ENCODE measurements at places on chromosomes 3 and 15.

DNA sequence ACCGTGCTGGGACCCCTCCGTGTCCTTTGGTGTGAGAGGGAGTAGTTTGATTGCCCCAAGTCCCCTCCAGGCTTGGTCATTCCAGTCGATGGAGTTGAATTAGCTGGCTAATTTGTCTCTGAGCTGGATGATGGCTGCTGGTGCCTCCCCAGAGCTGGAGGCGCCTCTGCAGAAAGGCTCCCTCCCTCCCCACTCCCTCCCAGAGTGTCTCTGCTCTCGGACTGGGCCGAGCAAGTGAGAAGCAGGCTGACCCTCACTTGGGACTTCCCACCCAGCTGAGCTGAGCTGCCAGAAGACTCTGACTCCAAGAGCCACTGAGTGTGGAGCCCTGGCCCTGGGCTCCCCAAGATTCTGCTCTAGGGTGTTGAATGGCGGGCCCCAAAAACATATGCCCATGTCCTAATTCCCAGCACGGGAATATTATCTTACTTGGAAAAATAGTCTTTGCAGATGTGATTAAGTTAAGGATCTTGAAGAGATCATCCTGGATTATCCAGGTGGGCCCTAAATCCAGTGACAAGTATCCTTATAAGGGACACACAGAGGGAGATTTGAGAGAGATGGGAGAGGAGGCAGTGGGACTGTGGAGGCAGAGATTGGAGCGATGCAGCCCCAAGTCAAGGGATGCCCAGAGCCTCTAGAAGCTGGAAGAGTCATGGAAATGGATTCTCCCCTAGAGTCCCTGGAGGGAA is 60.7 kb upstream of the TLE3 start:
- DNase-seq: no peak

DNA sequence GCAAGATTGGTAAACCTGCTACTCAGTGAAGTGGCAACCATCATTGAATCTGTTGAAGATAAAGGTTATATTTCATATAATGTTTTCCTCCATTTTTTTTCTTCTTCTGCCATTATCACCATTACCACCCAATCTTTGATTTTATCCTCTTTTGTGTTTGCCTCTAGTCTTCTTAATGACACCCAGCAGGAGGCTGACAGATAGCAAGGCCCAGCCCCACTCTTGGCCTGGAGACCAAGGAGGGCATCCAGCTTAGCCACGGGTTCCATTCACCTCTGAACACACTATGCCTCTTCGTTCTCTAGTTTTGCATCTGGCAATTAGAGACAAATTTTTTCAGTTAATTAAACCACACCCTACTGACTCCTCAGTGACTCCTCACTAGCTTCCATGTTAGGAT is 129.7 kb downstream of the TPRG1 start:
- DNase-seq: no peak

DNA sequence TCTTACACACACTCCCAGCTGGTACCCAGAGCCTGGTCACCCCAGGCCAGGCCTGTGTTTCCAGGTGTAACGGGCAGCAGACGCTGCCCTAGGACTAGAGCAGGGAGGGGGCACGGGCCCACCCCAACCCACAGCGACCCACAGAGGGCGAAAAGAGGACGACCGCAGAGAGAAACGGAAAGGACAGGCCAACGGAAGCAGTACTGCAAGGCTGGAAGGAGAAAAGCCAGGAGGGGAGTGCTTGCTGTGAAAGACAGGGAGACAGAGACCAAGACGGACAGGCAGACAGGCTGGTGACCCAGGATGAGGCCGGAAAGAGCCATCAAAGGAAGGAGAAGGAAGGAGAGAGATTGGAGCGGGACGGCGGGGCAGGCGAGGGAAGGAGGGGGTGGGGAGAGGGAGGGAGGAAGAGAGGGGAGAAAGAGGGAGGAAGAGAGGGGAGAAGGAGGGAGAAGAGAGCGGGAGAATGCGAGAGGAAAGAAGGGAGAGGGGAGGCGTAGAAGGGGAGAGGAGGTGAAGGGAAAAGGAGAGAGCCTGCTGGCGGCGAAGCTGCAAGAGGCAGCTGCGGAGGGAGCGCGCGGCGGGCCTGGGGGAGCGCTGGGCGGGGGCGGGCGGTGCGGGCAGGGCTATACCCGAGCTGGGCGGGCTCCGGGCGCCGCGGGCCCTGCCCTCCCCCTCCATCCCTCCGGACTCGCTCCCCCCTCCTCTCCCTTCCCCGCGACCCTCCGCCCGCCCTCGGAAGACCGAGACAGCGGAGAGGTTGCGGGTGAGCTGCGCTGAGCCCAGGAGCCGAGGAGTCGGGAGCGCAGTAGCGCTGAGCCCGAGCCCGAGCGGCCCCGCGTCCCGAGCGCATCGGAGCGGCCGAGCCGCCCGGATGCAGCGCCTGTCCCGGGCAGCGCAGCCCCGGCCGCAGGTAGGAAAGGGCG is at the start of gene SLC6A1:
TSS of gene SLC6A1 (plus strand) at position 732 of the 926 bp plus-strand sequence. CDS start 24,464 bp downstream, outside the sequence.
- DNase-seq: no peak

DNA sequence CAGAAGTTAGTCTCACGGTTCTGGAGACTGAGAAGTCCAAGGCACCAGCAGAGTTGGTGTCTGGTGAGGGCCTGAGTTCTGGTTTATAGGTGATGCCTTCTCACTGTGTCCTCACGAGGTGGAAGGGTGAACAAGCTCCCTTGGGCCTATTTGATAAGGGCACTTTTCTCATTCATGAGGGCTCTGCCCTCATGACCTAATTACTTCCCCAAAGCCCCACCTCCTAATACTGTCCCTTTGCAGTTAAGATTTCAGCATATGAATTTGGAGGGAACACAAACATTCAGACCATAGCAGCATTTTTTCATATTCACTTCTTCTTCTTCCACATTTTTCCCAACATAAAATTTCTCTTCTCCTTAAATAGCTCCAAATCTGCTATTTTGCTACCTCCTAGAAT is 41.5 kb downstream of the TMEM41A start:
- DNase-seq: no peak

DNA sequence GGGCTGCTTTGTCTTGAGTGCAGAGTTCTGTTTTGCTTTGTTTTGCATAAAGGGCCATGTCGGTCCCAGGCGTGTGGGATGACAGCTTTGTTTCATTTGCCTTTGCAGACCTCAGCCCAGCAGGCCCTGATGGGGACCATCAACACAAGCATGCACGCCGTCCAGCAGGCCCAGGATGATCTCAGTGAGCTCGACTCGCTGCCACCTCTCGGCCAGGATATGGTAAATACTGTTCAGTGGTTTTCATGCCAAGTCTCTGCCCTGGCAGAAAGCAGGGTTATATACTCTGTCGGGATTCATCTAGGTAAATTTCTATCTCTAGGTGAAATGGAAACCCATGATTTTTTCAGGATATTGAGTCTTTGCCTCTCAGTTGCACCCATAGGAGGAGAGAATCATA is 343.9 kb upstream of the TPM1 start:
- DNase-seq: no peak

DNA sequence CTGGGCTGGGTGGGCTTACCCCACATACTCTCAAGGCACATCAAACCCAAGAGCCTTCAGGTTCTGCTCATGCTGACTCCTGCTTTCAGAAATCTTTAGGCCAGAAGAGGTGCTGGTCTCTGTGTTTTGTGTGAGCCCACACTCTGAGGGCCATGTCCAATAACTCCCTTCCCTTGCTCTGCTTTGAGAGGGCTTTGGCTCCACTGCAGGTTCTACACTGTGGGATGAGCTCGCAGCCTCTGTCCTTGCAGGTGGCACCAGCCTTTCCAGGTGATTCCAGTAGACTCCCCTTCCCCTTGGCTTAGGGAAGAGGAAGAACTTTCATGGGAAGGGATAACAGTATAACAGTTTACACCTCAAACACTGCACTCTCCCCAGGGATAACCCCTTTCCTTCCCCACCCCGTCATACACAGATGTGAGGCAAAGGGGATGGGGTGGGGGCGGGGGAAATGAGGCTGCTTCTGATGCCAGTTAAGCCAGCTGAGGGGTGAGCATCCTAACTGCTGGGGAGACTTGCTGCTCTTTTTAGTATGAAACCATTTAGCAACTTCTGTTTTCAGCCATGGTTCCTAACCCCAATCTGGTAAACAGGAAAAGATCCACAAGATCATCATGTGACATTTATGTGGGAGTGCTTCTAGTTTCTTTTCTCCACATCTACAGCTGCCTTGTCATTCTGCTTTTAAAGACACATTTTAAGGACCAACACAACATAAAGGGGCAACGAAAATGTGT is 262.4 kb downstream of the SLC9A9 start:
- no peak for DNase-seq

DNA sequence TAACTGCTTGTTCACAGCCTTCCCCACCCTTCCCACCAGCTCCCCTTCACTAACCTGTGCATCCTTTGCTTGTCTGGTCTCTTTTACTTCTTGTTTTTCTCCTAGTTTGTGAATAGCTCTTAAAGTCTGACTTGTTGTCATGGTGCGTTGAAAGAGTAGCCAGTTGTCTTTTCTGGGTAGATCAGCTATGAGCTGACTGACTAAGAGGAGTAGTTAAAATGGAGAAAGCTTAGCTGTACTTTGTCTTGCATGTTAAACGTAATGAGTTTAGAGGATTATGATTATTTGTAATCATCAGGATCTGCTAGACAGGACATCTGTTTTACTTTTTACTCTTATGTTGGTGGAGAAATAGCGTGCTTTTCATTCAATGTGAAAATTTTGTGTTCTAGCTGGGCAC is 35.9 kb downstream of the ATP2C1 start:
- DNase-seq: no peak

DNA sequence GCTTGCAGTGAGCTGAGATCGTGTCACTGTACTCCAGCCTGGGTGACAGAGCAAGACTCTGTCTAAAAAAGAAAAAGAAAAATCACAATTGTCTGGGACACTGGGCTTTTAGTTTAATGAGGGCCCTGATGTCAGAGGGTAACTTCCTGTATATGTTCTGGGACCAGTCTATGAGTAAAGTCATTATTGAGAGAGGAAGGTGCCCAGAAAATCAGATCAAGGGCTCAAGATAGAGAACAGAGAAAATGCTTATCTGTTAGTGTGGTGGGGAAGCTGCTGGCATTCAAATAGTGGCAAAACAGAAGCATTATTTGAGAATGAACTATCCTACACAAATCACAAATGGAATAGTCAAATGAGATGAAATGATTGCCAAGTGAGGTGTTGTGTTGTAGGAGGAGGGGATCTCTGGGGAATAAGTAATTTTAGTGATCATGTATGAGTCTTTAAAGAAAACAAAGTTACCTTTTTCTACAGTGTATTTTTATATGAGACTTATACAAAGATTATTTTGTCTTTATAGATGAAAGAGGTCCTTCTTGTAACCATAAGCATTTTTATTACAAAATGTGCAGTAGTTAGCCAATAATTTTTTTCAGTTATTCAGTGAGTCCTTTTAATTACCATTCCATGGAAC is 13.4 kb downstream of the ARIH2 start:
- no peak for DNase-seq

- DNase-seq: no peak
These were observed 8.8 kb upstream of the CHST14 start for GRCh38 chr15:40461958-40462357.

DNA sequence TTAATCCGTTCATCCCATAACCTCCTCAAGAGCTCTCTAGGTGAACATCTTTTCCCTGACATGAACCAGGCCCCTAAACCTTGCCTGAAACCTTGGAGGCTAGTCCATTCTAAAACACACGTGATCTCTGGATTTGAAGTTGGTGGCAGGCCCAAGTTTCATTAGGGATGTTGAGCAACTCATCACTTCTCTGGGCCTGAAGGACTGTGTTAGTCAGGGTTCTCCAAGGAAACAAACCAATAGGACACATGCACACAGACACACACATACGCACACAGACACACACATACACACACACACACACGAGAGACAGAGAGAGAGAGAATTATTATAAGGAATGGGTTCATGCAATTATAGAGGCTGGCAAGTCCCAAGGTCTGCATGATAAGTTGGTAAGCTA is 31.9 kb downstream of the ACAN start:
- no peak for DNase-seq

DNA sequence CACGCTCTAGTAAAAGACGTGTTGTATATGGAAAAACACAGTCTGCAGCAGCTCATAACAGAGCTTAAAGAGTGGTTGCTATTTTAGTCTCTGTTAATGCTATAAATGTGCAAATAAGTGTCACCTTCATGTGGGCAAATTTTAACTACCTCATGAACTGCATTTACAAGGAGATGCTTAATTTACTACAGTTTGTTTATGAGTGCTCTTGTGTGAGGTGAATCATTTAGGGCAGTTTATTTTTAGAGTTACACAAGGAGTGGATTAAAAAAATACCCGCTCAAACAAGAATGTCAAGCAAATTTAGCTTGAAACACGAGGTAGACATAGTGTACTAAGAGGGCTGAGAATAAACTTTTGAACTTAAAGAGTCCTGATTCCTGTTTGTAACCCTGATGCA is 579.0 kb downstream of the MFSD1 start:
- no peak for DNase-seq

GRCh38 chr3:111311126-111311525 is 230.9 kb upstream of the CD96 start:
- DNase-seq: no peak

- no peak for DNase-seq
These were observed 33.0 kb downstream of the KBTBD8 start for GRCh38 chr3:67030785-67031740.

- no peak for DNase-seq
These were observed 10.5 kb upstream of the CRBN start for GRCh38 chr3:3189961-3190360.

DNA sequence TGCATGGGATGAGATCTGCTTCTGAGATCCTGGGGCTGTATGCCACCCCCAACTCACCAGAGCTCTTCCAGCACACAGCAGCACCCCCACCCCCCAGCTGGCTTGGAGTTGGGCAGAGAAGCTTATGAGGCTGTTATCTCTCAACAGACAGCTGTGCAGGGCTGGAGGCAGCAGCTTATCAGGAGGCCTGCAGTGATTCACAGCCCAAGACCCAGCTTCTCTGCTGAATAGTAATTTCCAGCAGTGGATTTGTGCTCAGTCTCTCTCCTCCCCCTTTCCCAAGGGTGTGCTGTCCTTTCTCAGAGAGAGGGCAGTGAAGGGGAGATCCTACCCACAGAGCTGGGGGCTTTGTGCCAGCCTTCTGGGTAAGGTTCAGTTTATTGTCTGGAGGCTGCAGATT is 2.1 kb downstream of the RPP25 start:
- no peak for DNase-seq

DNA sequence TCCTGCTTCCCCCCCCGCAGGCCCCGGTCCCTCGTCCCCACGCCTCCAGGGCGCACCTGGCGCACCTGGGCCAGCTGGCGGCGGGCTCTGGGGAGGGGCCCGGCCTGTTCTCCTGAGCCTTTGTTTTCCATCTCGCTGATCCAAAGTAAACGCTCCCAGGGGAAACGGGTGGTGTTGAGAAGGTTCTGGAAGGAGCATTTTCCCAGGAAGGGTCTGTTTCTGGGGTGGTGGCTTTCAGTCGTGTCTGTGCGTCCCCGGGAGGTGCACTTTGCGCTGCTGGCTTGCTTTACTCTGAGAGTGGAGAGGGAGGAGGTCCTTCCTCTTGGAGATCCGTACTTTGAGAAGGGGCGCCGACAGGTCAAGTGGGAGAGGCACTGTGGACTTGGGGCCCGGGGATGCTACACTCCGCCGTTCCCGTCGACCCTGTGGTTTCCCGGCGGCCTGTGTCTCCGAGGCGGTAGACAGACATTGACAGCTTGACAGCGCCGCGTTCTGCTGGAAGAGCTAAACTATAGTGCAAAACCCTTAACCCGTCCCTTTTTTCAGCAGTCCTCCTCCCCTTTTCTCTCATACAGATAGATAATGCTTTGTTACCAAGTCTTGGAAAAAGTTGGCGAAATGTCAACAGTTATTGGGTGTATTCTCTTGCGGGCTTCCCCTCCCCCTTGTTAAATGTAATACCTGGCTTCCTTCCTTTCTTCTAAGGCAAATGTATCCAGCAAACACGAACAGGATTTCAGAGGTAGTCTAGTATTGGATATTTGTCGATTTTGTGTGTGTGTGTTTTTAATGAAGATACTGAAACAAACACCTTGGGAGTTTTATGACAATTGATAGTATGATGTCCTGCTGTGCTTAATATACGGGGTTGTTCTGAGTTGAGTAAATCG is 6.5 kb downstream of the TPM1 start:
- no peak for DNase-seq

All from GM19239 (cell line).